Fibroblast of the aortic adventitia (primary cell): ENCODE measurements at places on chromosomes 2 and 18. TPM values are rescaled to one million over a fixed set of nuclear protein-coding genes. Genes with fewer than 3 reads are reported as not detected.

Gene RRM2
- total RNA-seq, result 3.3 and 91.4 TPM in 2 replicates

Gene GPR39
- total RNA-seq, result 0.41 and 12.7 TPM in 2 replicates

Gene TM4SF20
- total RNA-seq, result 0.57 TPM in 1 of 2 replicates, not detected in the other

Gene GRB14
- 6.1 and 6.9 TPM in 2 replicates for total RNA-seq

Gene MC4R
- not detected in 2 replicates for total RNA-seq

Gene REG3A
- not detected in 2 replicates for total RNA-seq

Gene ASXL3
- 0.54 TPM in 1 of 2 replicates, not detected in the other for total RNA-seq

Gene DHRS9
- total RNA-seq, result 0.36 TPM in 1 of 2 replicates, not detected in the other

Gene ITPRIPL1
- total RNA-seq, result 2.5 and 3.4 TPM in 2 replicates

Gene CROCC2
- under 0.01 and 0.41 TPM in 2 replicates for total RNA-seq

Gene SLC4A5
- total RNA-seq, result 0.25 and 0.45 TPM in 2 replicates

Gene CRYGC
- total RNA-seq, result not detected in 2 replicates

Gene PTGR3
- total RNA-seq, result 14.2 and 43.3 TPM in 2 replicates

Gene TNS1
- 54.5 and 116 TPM in 2 replicates for total RNA-seq

Gene PLA2R1
- total RNA-seq, result 25.0 and 27.0 TPM in 2 replicates

Gene DHX57
- 25.0 and 69.4 TPM in 2 replicates for total RNA-seq

Gene CIDEA
- not detected in 2 replicates for total RNA-seq

Gene SERPINB10
- total RNA-seq, result not detected in 2 replicates

Gene MAP2
- total RNA-seq, result 2.1 and 26.5 TPM in 2 replicates

Gene AMER3
- total RNA-seq, result not detected in 2 replicates

Gene CNDP1
- not detected in 2 replicates for total RNA-seq

Gene TBR1
- total RNA-seq, result not detected in 2 replicates

Gene REG1B
- not detected in 2 replicates for total RNA-seq

Gene ZEB2
- total RNA-seq, result 104 and 129 TPM in 2 replicates

Gene RAX
- total RNA-seq, result not detected in 2 replicates

Gene SF3B6
- total RNA-seq, result 162 and 191 TPM in 2 replicates

Gene WNT6
- total RNA-seq, result not detected in 2 replicates

Gene ANKRD12
- 35.3 and 66.2 TPM in 2 replicates for total RNA-seq

Gene COLEC12
- 63.9 and 109 TPM in 2 replicates for total RNA-seq

Gene TUBA3D
- not detected in 2 replicates for total RNA-seq

Gene GALNT13
- total RNA-seq, result 0.45 and 5.1 TPM in 2 replicates

Gene ALPI
- not detected in 2 replicates for total RNA-seq

Gene PDCD1
- not detected in 2 replicates for total RNA-seq

Gene ASPRV1
- 0.54 TPM in 1 of 2 replicates, not detected in the other for total RNA-seq

Gene ANKRD36
- 48.9 and 79.8 TPM in 2 replicates for total RNA-seq
